ENCODE measurements at places on chromosomes 6 and 20.

DNA sequence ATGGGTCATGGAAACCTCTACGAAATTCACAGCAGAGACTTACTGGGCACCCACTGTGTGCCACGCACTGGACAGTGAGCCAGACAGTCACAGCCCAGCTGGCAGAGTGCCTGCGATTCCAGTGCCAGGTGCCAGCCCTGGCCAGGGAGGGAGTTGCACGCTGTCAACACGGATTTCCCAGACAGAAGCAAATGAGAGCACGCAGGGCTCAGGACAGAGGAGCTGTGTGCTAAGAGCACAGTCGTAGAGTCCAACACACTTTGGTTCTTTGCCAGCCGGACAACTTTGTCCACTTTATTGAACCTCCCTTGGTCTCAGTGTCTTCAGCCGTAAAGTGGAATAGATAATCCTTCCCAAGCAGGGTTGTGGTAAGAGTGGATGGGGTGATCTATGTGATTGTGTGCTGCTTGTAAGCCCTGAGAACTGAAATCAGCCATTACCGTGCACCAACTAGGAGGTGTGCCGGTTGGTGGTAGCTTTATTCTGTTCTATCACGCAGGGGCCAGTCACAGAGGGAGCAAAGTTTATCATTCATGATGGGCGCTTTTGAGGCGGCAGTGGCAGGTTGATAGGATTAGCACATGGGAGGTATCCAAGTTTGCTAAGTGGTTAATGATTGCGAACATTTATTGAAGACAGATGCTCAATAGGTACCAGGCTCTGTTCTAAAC, 40.6 kb downstream of the SIRPA start:
- no peak for DNase-seq

- no peak for DNase-seq
Measured at GRCh38 chr20:49775229-49775693, 37.4 kb upstream of the SLC9A8 start.

GRCh38 chr20:39298121-39298520, 336.0 kb downstream of the DHX35 start:
- DNase-seq = no peak

GRCh38 chr6:378090-378957, 13.2 kb upstream of the IRF4 start:
- no peak for DNase-seq

GRCh38 chr6:6695625-6696276, 107.2 kb downstream of the LY86 start:
- no peak for DNase-seq

GRCh38 chr6:102356170-102356569, 962.7 kb downstream of the GRIK2 start:
- no peak for DNase-seq

- peak; percentile 68 for DNase-seq
Measured at GRCh38 chr6:135329851-135330803, 149.0 kb downstream of the MYB start.

GRCh38 chr6:2471472-2471871, 226.1 kb upstream of the GMDS start:
- no peak for DNase-seq

DNA sequence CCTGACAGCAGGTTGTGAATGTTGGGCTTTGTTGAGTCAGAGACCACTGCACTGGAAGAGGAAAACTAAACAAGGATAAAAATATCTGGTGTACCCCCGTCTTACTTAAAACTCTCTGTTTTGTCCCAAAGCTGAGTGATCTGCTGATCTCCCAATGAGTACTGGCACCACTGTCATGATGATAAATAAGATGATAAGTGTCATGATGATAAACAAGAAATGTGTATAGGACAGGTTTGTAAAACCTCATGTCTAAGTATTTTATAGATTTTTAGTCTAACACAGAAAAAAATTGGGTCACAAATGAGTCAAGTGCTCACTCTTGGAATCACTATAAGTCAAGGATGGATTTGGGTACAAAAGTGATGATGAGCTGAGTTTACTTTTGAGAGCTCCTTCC, 8.5 kb upstream of the SIM1 start:
- no peak for DNase-seq

DNA sequence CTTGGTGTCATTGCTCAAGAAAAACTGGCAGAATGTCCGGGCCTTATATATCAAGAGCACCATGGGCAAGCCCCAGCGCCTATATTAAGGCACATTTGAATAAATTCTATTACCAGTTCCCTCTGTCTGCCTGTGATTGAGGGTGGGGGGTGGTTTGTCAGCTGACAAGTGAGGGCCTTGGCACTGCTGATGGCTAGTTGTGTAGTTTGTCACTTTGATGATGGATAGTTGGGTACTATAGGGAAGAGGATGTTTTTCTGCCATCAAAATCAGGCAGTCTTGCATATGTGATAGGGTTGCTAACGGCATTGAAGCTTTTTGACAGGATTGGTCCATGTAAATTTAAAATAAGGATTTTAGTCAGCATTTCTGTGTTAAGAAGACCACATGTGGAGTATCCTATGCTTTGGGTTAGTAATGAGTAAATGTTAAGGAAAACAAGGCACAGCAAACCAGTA, 2.5 kb downstream of the RPL10A start:
- DNase-seq = no peak

DNA sequence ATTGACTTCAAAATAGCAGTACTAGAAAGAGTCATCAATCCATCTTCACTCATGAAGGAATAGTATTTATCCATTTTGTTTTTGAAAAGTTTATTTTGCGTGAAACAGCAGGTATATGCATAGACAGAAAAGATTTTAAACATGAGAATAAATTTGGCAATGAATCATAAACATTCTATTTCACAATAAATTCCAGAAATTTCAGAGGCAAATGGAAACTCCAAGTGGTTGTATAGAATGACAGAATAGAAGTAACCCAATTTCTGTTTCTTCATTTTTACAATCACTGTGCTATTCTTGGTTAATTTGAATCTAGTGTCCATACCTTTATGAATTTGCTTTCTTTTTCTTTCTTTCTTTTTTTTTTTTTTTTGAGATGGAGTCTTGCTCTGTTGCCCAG, 173.0 kb upstream of the ECI2 start:
- no peak for DNase-seq

DNA sequence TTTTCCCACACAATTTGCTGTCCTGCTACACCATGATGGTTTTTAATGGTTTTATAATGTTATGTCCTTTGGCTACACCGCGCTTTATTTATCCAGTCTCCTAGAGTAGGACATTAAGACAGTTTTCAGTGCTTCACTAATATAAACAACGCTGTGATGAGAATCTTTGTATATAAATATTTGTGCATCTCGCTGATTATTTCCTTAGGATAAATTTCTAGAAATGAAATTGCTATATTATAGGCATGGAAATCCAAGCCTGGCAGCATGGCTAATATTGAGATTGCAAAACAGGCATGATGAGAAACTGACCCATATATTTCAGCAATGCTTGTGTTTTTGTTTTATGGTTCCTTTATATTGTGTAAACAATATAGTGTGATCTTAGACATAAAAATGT, 81.4 kb upstream of the ATXN1 start:
- no peak for DNase-seq

GRCh38 chr6:118660218-118660569, 8.8 kb upstream of the CEP85L start:
- DNase-seq = no peak

DNA sequence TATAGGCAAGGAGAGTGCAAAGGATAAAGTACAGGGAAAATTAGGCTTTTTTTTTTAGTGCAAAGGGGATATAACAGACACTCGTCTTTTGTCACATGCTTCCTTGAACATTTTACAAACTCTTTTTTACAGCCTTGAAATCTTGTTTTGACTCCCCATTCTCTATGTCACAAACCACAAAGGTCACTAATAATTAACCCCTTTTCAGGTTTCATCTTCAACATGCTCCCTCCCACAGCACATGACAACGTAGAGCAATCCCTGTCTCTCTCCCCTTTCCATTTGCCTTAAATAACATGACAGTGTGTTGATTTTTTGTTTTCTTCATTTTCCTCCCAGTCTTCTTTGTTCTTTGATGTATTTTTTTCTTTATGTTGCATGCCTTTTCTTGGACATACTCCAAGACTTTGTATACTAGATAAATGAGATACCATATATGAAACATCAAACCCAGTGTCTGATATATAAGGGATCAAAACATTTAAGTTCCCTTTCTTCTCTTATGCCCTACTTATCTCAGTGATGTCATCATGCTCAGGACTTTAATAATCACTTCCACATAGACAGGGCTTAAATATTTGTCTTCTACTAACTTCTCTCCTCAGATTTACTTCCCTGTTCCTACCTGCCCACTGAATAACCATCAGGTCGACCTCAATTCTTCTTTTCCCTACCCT, 378.7 kb upstream of the HSF2 start:
- peak; percentile 13 for DNase-seq

- no peak for DNase-seq
Measured at GRCh38 chr20:24163506-24163905, 174.9 kb upstream of the GGTLC1 start.

DNA sequence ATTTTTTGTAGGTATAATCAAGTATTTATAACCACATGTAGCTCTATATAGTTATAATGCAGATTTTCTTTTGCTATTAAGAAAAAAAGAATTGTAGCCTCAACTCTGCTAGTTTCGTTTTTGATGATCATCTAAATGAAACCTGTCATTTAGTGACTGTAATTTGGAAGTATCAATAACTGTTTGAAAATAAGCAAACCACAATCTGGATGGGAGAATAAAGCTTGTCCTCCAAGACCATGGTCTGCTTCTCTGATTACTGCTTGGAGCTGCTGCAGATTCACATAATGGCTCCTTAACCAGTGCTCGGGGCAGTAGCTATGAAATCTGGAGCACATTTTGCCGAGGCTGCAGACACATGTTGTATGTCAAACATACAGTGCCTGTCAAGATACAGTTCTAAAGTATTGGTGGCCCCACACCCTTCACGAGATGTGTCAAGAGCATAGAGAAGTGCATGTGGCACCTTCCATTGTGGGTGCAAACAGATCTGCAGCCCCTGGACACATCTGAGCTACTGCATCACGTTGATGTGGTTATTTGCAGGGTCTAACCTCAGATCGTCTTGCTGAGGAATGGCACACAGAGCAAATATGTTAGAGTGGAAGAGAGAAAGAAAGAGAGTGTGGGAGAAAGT, 255.7 kb upstream of the SUPT3H start:
- DNase-seq = no peak
